ENCODE measurements at places on chromosomes 6 and 20.

DNA sequence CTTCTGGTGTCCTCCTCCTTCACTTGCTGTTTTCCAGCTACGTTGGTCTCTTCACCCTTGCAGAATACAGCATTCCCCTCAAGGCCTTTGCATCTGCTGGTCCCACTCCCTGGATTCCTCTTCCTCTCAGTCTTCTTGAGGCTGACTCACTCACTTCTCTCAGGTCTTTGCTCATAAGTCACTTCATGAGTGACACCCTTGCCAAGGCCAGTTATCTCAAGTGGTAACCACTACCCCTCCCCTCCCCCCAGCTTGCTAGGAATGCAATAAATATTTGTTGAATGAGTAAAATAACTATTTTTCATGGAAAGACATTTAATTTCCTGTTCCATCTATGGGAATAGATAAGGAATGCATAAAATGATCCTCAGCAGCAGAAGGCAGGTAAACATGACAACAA is 131.7 kb downstream of the PLCB4 start:
- no peak for DNase-seq

- DNase-seq, result no peak
These were observed 118.9 kb upstream of the NXT1 start for GRCh38 chr20:23231561-23232218.

DNA sequence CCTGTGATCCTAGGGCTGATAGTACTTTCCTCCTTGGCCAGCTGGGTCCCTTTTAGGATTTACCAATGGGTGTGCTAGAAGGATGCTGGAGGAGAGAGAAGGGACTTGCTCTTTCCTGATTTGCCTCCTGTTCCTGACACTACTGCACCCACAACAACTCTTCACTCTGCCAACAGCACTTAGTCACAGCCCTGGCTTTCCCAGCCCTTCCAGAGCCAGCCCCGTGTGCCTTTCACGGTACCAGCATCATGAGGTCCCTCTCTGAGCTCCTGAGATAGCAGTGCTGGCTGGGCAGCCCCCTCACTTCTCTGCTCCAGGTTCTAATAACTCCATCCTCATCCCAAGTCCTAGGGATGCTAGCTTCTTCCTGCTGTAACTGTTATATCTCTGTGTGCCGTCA is 80.9 kb downstream of the DNAH8 start:
- no peak for DNase-seq

DNA sequence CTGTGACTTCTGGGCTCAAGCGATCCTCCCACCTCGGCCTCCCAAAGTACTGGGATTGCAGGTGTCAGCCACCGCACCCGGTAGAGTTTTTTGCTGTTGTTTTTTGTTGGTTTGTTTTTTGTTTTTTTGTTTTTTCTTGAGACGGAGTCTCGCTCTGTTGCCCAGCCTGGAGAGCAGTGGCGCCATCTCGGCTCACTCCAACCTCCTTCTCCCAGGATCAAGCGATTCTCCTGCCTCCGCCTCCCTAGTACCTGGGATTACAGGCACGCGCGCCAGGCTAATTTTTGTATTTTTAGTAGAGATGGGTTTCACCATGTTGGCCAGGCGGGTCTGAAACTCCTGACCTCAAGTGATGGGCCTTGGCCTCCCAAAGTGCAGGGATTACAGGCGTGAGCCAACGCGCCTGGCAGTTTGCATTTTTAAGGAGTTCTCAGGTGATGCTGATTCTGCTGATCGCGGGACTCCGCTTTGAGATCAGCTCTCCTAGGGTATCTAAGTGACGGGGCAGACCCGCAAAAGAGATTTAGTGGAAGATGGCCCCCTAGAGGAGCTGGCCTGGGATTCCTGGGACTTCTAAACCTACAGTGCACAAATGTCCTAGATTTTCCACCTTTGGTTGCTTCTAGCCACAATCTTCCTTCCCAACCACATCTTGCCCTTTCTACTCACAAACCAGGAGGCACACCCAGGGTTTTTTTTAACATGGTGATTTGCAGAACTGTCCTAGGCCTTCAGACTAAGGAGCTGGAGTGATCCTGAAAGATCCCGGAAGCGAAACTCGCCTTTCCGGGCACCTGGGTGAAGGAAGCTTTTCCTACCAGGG is 45.2 kb downstream of the DPPA5 start:
- DNase-seq, result no peak

GRCh38 chr20:57707849-57708693 is 1.7 kb downstream of the PMEPA1 start:
- no peak for DNase-seq

DNA sequence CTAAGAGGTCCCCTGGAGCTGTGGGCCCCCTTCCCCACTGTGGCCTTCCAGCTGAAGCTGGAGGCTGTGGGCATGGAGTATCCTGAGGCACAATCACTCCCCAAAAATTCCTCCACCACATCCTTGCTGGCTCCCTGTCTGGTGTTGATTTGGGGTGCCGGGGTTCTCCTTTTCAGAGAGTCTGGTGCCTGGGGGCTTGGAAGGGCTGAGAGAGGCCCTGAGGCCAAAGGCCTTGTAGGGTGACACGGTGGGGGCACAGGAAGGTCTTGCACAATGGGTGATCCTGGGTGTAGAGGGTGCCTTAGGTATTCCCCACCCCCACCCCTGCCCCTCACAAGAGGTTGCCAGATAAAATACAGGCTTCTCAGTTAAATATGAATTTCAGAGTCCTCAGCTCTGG is 33.2 kb upstream of the VEGFA start:
- DNase-seq, result no peak

DNA sequence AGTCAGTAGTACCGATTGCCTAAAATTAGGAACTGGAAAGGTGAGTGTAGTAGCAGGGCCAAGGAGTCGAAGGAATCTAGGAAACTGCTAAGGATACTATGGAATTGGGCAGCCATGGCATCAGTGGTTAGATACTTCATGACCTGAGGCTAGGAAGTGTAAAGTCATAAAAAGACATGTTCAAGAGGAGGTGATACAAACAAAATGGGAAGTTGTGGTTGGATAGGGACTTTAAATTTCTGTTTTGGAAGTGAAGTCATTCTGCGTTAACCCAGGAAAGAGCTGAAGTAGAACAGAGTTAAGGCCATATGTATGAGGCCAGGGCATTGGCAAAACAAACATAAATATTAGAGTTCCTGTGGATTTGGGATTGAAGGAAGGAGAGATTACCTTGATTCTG is 88.6 kb upstream of the TMEM181 start:
- DNase-seq, result no peak

DNA sequence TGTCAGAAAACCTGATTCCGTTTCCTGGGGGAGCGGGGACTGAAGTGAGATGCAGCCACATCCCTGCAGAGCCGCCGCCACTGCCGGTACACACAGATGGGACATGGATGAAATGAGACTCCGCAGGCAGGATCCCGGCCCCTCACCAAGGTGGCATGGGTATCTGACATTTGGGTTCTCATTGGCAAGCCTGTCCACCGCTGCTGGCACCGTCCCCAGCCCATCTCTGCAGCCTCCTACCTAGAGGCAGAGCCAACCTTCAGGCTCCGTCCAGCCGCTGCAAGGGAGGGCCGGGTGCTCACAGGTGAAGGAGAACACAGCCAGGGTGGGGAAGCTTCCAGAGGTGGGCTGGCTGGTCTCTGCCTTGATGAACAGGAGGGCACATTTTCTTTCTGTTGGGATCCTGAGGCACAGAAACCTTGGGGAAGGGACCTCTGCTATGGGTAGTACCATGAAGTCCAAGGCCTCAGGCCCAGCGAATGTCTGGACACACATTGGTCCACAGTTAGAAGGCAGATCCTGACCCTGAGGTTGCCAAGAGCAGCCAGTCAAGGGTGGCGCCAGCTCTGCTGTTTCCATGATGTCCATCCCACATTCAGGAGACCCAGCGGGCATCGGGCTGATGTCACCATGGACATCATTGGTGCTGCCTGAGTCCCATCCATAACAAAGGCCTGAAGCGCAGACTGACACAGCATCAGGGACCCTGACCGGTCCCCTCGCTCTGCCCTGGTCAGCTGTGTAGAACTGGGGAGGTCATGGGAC is 177.4 kb downstream of the TAF4 start:
- no peak for DNase-seq

DNA sequence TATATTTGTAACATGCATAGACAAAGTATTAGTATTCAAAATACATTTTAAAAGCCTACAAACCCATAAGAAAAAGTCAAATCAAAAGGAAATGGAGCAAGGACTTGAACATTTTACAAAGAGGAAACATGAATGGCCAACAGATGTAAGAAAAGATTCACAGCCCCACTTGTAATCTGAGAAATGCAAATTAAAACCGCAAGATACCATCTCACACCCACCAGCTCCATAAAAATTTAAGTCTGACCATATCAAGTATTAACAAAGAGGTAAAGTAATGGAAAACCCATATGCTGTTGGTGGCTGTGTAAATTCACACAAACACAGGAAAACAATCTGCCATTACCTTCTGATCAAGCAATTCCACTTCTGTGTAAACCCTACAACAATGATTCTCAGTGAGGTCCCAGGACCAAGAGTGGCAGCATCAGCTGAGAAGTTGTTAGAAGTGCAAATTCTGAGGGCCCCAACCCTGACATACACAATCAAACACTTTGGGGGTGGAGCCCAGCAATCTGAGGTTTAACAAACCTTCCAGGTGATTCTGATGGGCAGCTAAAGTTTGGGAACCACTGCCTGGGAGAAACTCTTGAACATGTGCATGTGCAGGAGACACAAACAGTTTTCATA is 30.9 kb downstream of the BCL2L1 start:
- no peak for DNase-seq

GRCh38 chr6:2641044-2641725 is 109.5 kb downstream of the MYLK4 start:
- DNase-seq, result no peak

DNA sequence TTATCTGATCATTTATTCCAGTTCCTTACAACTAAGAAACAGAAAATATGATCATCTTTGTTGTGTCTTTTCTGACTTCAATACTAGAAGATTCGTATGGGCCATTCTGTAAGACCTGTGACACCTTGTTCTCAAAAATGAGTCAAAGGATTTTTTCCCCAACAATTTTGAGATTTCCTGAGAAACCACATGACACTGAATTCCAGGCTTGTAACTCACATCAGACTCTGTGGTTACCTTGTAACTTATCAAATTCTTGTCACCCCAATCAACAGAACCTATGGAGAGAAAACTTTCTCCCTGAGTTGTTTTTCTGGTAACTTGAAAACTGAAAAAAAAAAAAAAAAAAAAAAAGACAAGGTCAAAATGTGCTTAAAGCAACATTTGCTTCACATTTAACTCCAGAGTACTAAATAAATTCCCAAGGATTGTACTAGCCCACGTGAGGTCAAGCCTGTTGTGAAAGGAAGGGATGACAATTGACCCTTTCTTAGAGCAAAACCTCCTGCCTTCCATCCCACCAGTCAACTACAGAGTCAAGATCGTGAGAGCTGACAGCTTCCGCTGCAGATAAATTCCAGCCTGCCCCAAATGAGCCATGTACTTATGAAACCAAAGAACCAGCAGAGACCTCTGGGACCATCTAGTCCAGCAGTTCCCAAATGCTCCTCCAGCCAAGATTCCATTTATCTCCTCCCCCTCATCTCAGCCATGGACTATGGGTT is 140.3 kb downstream of the TBX18 start:
- no peak for DNase-seq

GRCh38 chr6:119749335-119749734 is 399.8 kb upstream of the MAN1A1 start:
- no peak for DNase-seq

DNA sequence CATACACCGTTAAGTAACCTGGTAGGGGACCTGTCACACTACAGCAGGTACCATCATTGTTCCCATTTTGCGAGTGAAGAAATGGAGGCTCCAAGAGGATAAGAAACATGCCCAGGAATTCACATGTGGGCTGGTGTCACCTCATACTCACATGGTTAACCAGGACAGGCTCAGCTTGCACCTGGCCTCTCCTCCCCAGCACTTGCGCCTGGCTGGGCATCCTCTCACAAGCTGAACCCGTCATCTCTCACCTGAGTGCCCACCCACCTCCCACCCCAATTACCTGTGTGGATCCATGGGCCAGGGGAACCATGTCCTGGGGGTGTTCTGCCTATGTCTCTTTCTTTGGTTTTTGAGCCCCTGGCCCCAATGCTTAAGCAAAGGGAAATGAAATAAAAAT is 1.5 kb downstream of the SFTA2 start:
- no peak for DNase-seq

DNA sequence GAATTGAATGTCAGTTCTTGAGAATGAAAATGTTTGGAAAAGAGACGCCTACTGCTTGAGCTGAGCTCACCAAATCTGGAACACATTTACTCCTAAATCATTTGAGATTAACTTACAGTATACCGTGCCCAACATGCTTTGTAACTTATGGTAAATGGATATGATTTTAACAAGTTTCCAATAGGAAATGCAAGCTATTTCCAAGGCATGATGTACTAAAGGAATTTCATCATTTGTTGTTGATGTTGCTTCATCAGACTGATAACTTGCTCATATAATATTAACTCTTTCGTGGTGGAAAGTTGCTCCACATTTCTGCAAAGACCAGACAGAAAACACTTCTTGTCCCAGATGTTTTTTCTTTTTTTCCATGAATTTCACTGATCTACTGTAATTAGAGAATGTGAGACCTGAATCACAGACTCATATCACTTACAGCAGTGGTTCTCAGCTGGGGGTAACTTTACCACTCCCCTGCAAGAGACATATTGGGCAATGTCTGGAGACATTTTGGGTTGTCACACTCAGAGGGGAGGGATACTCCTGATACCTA is 116.6 kb upstream of the TRAF3IP2 start:
- no peak for DNase-seq

- no peak for DNase-seq
These were observed 190.1 kb downstream of the SCP2D1 start for GRCh38 chr20:19003366-19004336.

GRCh38 chr6:24743944-24744335 is 25.0 kb upstream of the C6orf62 start:
- no peak for DNase-seq

- no peak for DNase-seq
These were observed 11.6 kb upstream of the MAN1A1 start for GRCh38 chr6:119361209-119361608.

- no peak for DNase-seq
These were observed 1.1 kb downstream of the BPIFB3 start for GRCh38 chr20:33054791-33055190.

- DNase-seq, result no peak
These were observed 150.0 kb downstream of the GJA10 start for GRCh38 chr6:90044182-90044832.

DNA sequence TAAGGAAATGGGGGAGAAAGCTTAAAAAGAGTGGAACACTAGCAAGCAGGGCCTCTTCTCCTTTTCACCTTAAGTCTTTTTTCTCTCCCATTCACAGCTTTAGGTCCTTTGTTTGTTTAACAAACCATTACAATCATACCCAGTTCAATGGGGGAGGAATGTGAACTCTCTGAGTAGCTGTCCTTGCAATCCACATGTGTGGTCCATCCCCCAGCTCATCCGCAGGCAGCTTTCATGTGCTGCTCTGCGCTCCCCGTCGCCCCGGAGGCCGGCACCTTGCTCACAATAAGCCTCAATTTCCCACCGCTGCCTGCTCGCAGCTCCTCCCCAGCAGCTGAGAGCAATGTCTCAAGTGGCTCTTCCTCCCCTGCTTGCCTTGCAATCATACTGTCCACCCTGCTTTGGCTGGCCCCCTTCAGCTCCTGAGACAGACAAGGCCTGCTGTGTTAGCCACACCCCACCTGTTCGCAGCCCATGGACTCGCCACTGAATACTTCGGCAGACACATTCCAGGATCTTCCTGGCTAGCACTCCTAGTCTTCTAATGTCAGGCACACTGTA is 49.1 kb downstream of the PLAGL1 start:
- no peak for DNase-seq
